NCI-H1105 (cell line): ENCODE measurements at places on chromosomes 4 and X.
A peak's percentile ranks its signal among the peaks of the same experiment; 100 is the strongest.

DNA sequence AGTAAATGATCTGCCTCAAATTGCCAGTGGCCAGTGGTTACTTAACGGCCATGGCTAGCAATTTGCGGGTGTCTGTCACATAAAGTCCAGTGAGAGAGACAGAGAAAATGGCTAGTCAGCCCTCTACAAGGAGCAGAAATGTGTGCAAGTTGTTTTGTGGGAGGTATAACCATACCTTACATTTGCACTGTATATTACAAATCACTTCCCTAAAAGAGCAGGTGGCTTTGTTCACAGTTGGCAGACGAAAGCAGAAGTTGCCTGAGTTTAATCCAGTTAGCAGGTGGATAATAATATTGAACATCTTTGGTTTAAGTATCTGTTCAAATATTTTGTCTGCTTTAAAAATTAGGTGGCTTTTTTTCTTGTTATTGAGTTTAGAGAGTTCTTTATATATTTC, 15.6 kb downstream of the SRPX start:
- DNase-seq = no peak

- no peak for DNase-seq
Measured at GRCh38 chr4:56844802-56845580, 23.5 kb upstream of the SPINK2 start.

- no peak for DNase-seq
Measured at GRCh38 chrX:135432881-135433521, 11.3 kb downstream of the SMIM10L2A start.

- no peak for DNase-seq
Measured at GRCh38 chrX:104864296-104864695, 298.3 kb downstream of the IL1RAPL2 start.

- no peak for DNase-seq
Measured at GRCh38 chrX:106300239-106300638, 132.1 kb downstream of the PWWP3B start.

DNA sequence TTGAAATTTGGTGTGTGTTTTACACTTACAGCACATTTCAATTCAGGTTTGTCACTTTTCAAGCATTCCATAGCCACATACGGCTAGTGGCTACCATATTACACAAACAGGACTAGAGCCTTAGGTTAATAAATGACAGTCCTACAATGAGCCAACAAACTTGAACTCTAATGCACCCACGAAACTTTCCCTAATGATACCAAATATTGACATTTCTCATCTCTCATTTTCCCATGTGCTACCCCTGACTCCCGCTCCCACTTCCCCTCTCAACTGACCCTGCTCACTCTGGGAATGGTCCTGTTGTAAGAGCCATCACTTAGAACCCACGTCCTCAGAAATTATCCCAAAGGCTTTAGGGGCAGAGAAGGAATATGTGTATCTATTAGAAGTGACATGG, 4.9 kb upstream of the TLR10 start:
- DNase-seq = no peak

DNA sequence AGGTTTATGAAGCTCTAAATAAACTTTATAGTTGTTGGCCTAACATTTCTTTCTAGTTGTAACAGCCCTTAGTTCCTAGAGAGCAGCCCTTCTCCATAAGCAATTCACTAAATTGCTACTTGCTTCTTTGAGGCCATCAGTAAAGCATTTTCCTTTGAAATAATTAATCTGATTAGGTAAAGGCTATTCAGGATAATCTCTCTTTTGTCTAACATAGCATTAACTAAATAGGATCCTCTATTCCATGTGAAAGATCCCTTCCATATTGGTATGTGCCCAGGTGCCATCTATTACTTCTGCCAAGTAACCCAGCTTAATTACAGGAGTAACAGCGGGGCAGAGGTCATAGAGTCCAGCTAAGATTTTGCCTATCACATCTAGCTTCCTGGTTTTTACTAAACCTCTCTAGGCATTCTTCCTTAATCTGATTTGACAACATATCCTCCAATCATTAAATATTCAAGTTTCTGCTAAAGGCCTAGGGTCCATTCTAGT, 1408.0 kb downstream of the PCDH18 start:
- no peak for DNase-seq

- peak; percentile 33 for DNase-seq
Measured at GRCh38 chr4:120049732-120050494, 16.7 kb downstream of the MAD2L1 start.

DNA sequence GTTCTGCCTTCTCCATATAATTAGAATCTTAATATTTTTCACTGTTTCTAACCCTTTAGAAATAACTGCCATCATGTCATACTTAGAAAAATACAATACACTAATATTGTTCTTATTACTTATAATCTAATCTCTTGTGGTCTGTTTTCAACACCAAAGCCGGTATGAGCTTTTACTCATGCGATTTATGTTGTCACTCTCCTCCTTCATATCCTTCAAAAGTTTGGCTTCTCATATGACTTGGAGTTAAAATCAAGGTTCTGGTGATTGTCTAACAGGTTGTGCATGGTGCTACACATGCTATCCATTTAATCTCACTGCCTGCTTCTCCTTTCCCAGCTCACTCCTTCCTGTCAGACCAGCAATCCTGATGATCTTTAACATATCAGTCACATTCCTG, 1392.9 kb downstream of the ARAP2 start:
- DNase-seq = no peak

DNA sequence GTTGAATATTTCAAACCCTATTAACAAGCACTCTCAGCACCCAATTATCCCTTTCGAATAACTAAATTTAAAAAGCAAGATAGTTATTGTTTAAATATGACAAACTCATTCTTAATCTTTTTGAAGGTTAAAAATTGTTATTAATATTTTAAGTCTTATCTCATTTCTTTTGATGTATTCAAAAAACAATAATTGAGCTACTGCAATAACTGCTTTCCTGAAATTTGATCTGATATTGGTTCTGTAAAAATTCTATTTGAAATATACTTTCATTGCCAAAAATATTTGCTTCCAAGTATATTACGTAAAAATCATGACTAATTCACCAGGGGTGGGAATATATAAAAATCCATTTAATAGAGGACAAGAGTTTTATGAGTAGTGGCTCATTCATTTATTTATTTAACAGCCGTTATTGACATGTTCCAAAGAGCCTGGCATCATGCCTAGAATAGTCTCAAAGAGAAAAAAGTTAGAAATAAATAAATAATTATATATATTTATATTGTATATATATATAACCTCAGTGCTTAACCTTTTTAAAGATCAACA, 34.4 kb downstream of the GLRA3 start:
- peak; percentile 60 for DNase-seq

DNA sequence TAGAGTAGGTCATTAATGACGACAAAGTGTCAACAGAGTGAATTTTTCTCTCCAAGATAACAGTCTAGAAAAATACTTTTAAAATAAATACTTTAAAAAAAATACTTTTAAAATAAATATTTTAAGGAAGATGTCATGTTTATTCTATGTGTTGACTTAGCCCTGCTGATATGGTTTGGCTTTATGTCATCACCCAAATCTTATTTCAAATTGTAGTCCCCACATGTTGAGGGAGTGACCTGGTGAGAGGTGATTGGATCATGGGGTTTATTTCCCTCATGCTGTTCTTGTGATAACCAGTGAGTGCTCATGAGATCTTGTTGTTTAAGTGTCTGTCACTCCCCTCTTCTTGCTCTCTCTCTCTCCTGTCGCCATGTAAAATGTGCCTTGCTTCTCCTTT, 754.9 kb upstream of the SLIT2 start:
- DNase-seq = no peak

DNA sequence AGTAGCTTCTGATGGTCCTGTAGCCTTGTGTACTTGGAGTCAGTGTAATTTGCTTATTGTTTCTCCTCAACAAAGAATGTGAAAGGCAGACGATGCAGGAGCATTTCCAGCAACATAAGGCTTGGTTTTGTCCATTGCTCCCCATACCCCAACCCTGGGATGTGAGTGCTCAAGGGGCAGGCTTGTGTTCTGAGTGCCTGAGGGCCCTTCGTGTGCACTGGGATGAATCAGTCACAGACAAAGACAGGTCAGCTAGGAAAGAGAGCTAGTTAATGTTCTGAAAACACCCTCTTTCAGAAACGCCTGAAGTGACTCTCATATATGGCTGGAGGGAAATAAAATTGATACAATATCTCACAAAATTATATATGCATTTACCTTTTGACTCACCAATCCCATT, 59.1 kb downstream of the PRPS1 start:
- no peak for DNase-seq

- no peak for DNase-seq
Measured at GRCh38 chrX:56786889-56787733, 58.1 kb downstream of the NBDY start.

DNA sequence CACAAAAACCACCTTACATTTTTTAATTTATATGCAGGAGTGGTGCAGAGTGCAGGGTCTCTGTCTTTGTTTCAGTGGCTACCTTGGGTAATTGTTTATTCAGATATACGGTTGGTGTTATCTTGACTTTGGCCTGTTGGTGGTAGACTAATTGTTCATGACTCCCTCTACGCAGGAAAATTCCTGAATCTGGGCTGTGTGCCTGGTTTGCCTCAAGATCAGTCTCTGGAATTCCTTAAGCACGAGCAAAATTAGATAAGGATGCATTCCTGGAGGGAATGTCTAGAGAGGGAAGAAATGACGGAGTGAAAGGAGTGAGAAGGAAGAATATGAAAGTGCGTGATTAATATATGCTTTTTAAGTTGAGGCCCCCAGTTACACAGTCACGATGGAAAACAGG, 576.9 kb upstream of the PCDH10 start:
- DNase-seq = no peak

- no peak for DNase-seq
Measured at GRCh38 chrX:11081511-11081910, 29.6 kb upstream of the HCCS start.

GRCh38 chr4:80308466-80308822, 27.1 kb upstream of the CFAP299 start:
- no peak for DNase-seq

DNA sequence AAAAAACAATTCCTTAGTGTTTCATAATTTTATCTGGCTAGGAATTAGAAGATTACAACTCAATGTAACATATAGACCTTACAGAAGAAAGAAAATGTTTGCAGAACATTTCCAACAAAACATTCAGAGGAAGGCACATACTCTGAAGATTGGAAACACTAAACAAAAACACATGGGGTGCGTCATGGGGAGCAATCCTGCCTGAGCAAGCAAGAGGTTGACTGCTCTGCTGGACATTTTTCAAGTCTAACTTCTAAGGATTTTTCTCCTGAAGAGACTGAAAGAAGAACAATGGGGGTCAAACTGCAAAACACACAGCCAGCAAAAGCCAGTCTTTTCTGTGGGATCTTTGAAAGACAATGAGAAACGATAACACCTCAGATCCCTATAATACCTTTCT, 182.8 kb downstream of the GUCY2F start:
- no peak for DNase-seq

GRCh38 chr4:54403700-54404453, 174.8 kb downstream of the PDGFRA start:
- no peak for DNase-seq

- no peak for DNase-seq
Measured at GRCh38 chrX:475926-476723, 89.4 kb upstream of the PPP2R3B start.

DNA sequence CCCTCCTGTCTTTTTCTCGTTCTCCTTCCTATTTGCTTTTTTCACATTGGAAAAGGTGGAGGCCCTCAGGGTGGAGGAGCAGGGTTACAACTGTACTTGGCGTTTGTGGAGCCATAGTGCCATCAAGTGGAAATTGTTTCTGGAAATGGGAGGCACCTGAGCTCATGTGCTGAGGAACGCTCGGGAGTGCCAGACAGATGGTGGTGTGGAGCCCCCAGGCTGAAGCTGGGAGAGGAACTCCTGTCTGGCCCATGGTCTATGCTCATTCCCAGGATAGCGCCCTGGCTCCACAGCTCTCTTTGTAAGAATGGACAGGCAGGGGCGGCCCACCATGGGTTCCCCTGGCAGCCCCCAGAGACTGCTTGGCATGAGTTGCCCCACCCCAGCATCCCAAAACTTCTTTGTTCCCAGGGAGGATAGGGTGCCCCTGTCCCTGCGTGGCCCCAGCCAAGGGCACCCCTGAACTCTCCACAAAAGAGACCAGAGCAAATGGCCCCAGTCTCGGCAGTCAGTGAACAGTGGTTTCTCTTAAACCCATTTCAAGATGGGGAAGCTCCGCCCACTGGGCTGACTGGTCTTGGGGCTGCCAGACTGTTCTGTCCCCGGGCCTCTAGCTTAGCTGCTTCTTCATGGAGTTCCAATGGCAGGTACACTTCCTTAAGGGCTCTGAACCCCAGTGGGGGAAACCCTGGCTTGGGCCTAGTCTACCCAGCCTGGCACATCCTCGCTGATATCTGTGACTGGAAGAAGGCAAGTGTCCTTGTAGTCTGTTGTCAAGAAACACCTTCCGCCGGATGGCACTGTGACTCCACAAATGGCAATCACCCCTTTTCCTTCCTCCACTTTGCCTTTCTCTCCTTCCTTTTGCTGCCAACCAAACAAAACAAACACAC, 70.1 kb downstream of the NBDY start:
- DNase-seq = no peak

- no peak for DNase-seq
Measured at GRCh38 chrX:7420717-7421116, 272.8 kb upstream of the PUDP start.

GRCh38 chr4:80036949-80037685, 35.9 kb downstream of the ANTXR2 start:
- no peak for DNase-seq

DNA sequence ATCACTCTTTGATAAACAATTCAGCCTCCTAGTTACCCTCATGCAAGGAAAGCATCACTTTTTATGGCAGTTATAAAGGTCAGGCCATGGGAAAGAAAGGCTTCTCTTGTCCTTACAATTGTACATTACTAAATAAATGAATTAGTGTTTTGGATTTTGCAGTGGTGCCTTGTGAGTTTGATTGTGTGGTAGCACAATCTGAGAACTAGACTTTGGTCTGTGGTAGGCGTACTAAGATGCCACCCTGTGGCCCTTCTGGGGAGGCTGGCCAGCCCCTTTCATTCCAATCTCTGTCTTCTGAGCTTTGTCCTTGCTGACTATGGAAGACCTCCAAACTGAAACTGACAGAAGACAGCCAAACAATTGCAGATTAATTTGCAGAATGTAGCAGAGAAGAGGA, 14.6 kb upstream of the HNRNPD start:
- no peak for DNase-seq

GRCh38 chrX:41421071-41421729, 25.9 kb upstream of the NYX start:
- DNase-seq = no peak

DNA sequence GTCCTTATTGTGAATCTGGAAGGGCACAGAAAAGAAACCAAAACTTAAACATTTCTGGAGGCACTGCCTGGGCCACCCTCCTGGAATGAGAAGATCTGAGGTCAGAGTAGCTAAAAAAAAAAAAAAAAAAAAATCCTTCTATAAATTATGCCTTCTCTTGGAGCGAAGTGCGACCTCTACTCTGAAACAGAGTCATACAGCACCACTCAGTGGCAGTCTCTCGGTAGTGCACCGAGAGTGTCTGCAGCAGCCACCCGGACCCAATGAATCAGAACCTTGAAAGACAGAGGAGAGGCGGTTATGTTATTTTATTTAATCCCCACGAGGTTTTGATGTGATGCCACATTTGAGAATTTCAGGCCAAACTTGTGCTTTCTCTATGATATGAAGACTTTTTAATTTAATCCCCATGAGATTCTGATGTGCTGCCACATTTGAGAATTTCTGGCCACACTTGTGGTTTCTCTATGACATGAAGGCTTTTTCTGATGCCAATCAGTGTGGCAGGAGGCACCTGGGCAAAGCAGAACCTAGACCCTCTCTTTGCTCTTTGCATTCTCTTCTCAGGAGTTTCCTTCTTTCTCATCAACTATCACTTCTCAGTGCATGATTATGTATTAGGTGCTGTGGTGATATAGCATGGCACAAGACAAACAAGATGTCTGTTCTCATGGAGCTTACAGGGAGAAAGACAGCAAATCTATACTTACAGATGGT, 5.6 kb upstream of the CT47C1 start:
- DNase-seq = peak; percentile 0
